Stimulated activated CD8-positive, alpha-beta memory T cell treated with anti-CD3 and anti-CD28 coated beads, Interleukin-4, amount 100 ng/mL, for 1 hour (primary cell): ENCODE measurements at places on chromosomes 6 and 20.

DNA sequence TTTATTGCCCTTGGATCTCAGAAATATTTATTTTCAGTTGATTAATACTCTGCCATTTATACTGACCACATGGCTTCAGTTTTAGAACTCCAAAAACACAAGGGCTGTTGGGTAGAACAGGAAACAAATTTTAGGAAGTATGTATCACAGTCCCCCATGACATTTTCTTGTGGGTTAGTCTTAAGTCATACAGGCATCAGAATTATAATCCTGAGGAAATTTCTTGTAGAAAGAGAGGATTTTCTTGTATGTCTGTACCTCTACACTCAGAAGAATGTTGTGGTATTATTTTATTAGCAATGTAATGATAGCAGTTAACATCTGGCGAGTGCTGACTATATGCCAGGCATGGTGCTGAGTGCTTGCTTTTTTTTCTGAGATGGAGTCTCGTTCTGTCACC lies 302.9 kb downstream of the CLIC5 start:
- DNase-seq: no peak

GRCh38 chr6:127554435-127555006 lies 22.5 kb upstream of the C6orf58 start:
- no peak for DNase-seq

DNA sequence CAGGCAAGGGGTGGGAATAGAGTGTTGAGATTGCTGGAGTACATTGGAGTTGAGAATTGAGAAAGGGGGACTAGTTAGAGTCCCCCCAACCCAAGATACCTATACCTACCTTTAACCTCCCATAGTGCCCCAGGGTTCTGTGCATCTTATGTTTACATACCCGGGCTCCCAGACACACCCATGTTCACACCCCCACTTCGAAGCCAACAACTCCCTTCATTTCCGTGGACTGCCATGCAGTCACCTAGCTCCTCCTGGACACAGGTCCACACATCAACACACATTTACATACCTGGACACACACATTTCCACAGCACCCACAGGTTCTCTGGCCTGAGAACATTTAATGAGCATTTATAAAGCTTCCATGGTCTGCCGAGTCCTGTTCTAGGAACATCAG lies 5.1 kb downstream of the TMEM63B start:
- DNase-seq: no peak

DNA sequence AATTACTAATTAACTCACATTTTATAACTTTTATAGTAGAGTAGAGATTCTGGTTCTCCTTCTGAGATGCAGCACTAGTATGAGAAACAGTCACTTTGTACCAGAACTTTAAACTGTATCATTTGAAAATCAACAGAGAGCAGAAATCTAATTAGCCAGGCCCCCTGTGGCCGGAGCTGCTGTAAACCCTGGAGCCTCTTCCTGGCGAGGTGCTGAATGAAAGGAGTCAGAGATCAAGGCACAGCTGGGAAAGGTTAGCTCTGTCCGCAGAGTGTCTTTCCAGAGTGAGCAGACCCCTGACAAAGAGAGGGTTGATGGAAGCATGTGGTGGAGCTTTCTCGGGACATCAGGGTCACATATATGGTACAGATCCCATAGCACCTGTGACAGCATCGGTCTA lies 703.8 kb downstream of the RFPL4B start:
- DNase-seq: no peak

GRCh38 chr20:14832630-14833029 lies 495.2 kb upstream of the FLRT3 start:
- DNase-seq: no peak

- no peak for DNase-seq
These were observed 9.2 kb upstream of the SPO11 start for GRCh38 chr20:57320358-57320757.

GRCh38 chr6:113786168-113786567 lies 71.0 kb upstream of the MARCKS start:
- no peak for DNase-seq

GRCh38 chr6:156031516-156031915 lies 575.9 kb upstream of the NOX3 start:
- DNase-seq: no peak

GRCh38 chr20:62832212-62832922 lies 15.5 kb downstream of the COL9A3 start:
- no peak for DNase-seq

- no peak for DNase-seq
These were observed 34.4 kb upstream of the MRPS10 start for GRCh38 chr6:42251911-42252637.

DNA sequence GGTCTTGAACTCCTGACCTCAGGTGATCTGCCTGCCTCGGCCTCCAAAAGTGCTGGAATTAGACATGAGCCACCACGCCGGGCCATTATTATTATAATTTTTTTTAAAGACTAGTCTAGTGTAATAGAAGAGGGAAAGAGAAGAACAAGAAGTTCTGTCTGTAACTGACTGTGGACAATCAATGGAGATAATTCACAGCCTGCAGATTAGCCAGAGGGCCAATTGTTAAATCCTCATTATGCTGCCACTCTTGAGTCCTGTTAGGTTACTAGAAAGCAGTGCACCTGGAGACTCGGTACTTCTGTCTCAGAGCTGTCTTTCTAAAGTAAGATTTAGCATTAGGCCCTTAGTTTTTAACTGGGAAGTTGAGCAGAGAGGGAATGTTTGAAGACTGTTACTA lies 37.5 kb downstream of the CARMIL1 start:
- DNase-seq: no peak
